ENCODE measurements at places on chromosomes 5 and 9.

DNA sequence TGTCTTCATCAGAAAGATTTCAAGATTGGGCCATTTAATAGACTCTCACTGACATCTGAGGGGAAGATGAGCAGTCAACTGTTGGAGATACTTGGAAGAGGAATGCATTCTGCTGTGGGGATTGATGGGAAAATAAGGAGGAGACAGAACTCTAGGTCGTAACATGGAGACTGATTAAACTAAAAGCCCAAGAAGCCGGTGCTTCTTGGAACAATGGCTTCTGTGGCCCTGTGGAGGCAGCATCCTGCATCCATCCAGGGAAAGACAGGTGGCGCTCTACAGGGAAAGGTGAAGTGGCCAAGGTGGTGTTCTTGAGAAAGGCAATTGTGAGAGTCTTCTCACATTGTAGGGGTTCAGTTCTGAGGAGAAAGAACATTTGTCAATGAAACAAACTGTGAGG is 31.3 kb downstream of the ZFAND5 start:
- DNase-seq = no peak

GRCh38 chr5:160629003-160629402 is 207.3 kb downstream of the PTTG1 start:
- DNase-seq = no peak

DNA sequence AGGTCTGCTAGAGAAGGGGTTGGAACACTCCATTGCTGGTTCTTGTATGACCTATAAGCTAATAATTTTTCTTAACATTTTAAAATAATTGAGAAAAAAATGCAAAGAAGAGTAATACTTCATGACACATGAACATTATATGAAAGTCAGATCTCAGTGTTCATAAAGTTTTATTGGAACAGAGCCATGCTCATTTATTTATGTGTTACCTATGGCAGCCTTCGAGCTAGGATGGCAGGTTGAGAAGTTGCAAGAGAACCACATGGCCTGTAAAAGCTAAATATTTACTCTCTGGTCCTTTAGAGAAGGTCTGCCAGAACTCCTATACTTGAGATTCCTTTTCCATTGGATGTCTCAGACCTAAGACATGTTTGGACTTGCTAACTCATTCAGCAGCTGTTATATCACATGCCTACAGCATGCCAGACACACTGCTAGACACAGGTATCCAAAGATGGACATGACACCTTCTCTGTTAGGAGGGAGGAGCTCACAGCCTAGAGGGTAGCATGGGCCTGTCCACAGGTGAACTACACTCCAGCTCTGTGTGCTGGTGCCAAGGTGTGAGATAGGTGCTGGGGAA is 304.3 kb downstream of the ARHGAP26 start:
- DNase-seq = no peak

DNA sequence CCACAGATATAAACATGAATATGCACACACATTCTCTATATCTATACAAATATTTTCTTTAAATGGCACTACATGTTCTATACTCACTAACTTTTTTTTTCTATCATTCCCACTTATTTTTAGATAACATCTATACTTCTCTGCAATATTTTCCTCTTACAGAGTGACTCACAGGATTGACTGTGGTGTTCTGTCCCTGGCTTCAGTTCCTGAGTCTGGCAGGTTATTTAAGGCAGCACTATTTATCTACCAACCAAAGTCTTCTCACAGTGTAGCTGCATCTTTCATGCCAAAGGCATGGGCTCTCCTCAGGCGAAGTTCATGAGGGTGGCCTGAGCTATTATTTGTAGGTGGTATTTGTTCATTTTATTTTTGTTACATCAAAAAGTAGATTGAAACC is 409.0 kb downstream of the PRR16 start:
- peak; percentile 29 for DNase-seq

- DNase-seq = no peak
These were observed 24.7 kb upstream of the SLC6A19 start for GRCh38 chr5:1176473-1177391.

DNA sequence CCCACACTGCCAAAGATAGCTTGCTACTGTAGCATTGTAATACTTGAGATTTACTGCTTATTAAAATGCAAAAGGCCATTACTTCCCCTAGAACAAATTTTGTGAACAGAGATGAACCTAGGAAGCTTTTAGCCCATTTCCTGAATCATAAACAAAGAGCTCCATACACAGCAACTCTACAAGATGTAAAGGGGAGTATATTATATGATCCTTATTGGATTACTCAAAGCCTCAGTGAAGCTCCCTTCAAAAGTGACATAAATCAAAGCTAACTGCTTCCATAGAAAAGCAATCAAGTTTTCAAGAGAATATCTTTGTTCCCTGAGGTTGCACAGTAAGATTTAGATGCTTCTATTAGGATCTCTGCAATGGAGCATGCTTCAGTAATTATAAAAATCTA is 629.8 kb downstream of the EFNA5 start:
- no peak for DNase-seq

DNA sequence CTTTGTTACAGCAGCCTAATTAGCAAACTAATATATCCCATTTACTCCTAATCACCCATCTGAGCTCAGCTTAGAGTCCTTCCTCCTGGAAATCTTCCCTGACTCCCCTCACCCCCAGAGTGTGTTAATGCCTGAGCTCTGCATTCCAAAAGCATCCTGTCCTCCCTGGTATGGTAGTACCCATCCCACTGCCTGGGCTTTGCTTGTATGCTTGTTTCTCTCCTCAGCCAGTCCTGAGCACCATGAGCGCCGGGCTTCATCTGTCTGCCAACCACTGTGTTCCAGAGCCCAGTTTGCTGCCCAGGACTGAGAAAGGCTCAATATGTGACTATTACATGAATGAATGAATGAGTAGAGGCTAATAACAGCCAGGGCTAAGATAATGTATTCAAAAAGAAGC is 272.4 kb downstream of the CDK5RAP2 start:
- DNase-seq = no peak

DNA sequence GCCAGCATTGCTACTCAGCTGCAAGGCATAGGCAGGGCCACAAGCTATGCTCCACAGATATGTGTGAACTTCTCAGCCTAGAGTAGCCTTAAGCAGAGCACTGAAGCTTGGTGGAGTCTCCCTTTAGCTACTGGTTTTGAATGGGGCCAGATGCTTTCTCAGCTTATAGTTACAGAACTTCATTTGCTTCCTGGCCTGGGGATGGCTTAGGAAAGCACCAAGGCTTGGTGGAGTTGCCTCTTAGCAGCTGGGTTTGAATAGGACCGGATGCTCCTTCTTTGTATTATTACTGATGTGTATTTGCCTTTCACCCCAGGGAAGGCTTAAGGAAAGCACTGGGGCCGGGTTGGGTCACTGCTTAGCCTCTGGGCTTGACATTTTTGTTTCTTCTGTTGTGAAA is 497.8 kb upstream of the SEMA6A start:
- DNase-seq = no peak

- no peak for DNase-seq
These were observed 174.9 kb upstream of the SMIM23 start for GRCh38 chr5:171610686-171611085.
